Stimulated activated CD8-positive, alpha-beta memory T cell treated with anti-CD3 and anti-CD28 coated beads, Interleukin-7, amount 100 ng/mL, for 1 hour (primary cell): ENCODE measurements at places on chromosomes 3 and 15.

GRCh38 chr15:53108319-53108718 lies 318.2 kb upstream of the ONECUT1 start:
- no peak for DNase-seq

- DNase-seq = no peak
Measured at GRCh38 chr3:96039632-96040031, 774.8 kb upstream of the EPHA6 start.

DNA sequence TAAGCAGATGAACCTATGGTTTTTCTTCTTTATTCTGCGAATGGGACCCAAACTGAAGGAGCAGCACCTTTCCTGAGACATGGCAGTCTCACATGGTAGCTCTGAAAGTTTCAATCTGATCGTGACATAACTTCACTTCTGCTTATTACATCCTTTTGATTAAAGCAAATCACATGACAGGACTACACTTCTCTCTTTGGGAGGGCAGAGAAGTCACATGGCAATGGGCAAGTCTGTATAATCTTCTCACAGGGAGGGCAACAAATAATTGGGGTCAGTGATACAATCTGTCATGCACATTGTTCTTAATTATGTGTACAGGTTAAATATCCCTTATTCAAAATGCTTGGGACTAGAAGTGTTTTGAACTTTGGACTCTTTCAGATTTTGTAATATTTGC lies 21.6 kb downstream of the NCBP2 start:
- DNase-seq = no peak

GRCh38 chr15:75206006-75206405 lies 4.3 kb downstream of the C15orf39 start:
- DNase-seq = no peak

DNA sequence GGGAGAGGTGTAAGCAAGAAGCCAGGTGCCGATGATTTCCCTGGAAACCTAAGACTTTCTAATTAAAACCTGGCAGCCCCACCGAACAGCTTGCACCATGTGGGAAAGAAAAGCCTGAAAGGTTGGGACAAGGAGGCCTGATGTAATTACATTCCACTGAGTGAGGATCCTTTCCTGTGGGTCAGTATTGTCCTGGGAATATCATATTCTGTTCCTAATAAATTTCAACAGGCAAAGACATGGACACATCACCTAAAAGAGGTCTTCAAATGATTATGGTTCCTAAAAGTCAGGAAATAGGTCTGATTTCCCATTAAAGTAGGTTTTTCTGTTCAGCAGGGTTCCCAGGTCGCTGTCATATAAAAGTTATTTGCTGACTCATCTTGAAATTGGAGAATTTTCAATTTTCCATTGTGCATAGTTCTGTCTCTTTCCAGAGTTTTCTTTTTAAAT lies 58.5 kb downstream of the DUT start:
- DNase-seq = no peak

- DNase-seq = no peak
Measured at GRCh38 chr15:49844390-49844789, 223.5 kb downstream of the DTWD1 start.

- no peak for DNase-seq
Measured at GRCh38 chr3:129271674-129272073, 7.0 kb upstream of the HMCES start.

- no peak for DNase-seq
Measured at GRCh38 chr3:127959873-127960272, 44.8 kb downstream of the KBTBD12 start.

- no peak for DNase-seq
Measured at GRCh38 chr15:53746101-53746500, 13.4 kb downstream of the WDR72 start.

DNA sequence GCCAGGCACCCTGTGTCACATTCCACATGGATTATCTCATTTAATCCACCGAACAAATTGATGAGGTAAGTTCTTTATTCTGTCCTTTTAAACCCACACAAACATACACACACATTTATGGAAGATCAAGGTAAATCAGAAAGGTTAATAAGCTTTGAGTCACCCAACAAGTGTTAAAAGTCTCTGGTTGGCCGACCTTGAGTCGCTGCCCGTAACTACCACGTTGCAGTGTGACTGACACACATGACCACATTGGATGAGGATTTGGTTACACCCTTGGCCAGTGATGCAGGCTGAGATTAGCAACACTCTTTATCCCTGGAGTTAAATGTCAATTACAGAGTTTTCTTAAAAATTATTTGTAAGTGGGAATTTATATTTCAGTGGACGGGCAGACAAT lies 19.2 kb downstream of the FOXP1 start:
- no peak for DNase-seq

- DNase-seq = no peak
Measured at GRCh38 chr3:54066253-54066652, 56.1 kb upstream of the CACNA2D3 start.

DNA sequence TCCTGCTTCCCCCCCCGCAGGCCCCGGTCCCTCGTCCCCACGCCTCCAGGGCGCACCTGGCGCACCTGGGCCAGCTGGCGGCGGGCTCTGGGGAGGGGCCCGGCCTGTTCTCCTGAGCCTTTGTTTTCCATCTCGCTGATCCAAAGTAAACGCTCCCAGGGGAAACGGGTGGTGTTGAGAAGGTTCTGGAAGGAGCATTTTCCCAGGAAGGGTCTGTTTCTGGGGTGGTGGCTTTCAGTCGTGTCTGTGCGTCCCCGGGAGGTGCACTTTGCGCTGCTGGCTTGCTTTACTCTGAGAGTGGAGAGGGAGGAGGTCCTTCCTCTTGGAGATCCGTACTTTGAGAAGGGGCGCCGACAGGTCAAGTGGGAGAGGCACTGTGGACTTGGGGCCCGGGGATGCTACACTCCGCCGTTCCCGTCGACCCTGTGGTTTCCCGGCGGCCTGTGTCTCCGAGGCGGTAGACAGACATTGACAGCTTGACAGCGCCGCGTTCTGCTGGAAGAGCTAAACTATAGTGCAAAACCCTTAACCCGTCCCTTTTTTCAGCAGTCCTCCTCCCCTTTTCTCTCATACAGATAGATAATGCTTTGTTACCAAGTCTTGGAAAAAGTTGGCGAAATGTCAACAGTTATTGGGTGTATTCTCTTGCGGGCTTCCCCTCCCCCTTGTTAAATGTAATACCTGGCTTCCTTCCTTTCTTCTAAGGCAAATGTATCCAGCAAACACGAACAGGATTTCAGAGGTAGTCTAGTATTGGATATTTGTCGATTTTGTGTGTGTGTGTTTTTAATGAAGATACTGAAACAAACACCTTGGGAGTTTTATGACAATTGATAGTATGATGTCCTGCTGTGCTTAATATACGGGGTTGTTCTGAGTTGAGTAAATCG lies 6.5 kb downstream of the TPM1 start:
- no peak for DNase-seq

DNA sequence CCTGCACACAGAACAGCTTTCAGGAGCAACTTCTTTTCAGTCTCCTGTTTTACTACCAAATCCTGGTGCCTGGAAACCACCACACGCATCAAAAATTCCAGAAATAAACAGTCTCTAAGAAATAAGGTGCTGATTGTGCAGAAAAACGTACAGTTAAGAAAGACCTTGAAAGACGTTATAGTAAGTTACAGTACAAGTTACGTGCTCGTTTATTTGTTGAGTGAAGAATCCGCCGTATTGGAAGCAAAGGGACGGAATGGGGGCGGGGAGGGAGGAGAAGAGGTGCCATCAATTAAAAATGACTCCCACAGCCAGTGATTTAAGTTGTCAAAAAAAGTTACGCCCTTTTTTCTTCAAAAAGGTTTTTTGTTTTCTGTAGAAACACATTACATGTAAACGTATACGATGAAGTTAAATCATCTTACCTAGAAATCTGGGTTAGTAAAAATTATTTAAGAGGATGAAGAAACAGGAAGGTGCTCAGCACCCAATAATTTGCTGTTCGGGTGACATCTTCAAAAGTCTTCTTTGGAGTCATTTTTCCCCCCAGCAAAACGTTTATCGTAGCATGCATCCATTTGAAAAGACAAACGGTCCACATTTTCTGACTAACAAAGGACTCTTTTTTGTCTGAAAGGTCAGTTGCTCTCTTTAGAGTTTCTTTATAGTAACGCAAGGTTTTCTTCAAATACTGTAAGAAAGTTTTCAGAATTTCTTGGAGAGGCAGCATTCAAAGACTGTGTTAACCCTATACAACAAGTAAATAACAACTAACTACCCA lies 782 bp upstream of the UACA start:
- DNase-seq = no peak

- DNase-seq = no peak
Measured at GRCh38 chr15:80404761-80405553, 775 bp downstream of the ARNT2 start.

- DNase-seq = no peak
Measured at GRCh38 chr15:50277370-50277769, 11.8 kb upstream of the HDC start.

GRCh38 chr3:4994144-4994730 lies 15.0 kb downstream of the BHLHE40 start:
- DNase-seq = no peak

DNA sequence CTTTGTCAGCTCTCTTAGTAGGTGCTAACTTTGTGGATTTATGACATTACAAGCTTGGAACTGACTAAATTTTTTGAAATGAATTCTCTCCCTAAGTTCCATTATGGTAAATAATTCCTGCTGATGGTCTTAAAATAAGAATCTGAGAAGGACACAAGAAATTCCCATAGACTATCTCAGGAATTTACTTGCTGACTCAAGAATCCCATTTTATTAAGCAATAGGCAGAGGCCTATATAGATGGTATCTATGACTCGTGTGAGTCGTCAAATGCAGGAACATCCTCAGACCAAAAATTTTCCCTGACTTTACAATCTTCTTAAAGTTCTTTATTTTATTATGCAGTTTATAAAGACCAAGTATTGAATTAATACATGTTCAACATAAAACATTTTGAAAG lies 30.7 kb upstream of the CBLB start:
- DNase-seq = no peak

DNA sequence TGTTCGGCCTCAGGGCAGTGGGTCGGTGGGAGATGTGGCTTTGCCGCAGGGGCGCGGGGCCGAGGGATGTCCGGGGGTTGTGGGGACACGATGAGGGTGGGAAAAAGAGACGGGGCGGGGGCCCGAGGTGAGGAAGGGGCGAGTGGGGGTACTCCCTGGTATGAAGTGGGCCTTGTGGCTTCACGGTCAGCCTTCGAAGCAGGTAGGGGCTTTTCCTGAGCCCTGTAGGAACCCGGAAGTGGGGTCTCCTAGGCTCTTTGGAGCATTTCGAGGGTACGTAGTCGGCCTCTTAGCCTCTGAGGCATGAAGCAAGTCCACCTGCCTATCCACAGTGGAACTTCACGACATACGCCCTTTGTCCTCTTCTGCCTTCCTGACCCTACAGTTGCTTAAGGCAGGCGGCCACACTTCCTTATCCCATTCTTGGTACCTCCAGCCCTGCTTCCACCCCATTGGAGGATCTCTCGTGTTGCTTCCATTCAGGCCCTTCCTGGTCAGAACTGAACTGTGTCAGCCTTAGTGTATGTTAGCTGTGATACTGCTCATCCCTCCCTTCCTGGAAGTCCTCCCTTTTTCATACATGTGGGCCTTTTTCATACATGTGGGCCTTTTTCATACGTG lies 389 bp downstream of the ARPC4 start:
- no peak for DNase-seq

- no peak for DNase-seq
Measured at GRCh38 chr3:27310688-27311087, 58.5 kb downstream of the NEK10 start.

- DNase-seq = no peak
Measured at GRCh38 chr15:57287123-57287521, 89.2 kb upstream of the CGNL1 start.

GRCh38 chr15:83282141-83282540 lies 2.3 kb downstream of the BNC1 start:
- DNase-seq = no peak
